Activated T-cell treated with anti-CD3 and anti-CD28 coated beads for 48 hours (primary cell): ENCODE measurements at places on chromosomes 4 and X.

DNA sequence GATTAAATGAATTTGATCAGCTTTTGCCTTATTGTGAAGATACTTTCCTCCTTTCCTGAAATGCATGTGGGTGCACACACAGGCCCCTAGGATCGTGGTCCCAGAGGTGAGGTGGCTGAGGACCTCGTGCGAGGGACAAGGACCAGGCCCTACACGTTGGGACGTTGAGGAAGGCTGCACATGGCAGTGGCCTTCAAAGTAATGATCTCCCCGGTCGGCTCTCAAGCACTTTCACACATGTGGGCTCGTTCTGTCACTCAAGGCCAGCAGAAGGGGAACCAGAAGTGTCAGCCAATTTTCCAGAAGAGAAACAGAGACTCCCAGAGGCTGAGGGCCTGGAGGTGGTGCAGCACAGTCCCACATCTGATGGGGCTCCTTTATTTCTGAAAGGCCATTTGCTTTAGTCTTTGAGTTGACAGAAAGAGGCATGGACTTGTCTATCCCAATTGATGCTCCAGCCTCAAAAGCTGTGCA, 196.8 kb downstream of the AFAP1 start:
- no peak for DNase-seq

DNA sequence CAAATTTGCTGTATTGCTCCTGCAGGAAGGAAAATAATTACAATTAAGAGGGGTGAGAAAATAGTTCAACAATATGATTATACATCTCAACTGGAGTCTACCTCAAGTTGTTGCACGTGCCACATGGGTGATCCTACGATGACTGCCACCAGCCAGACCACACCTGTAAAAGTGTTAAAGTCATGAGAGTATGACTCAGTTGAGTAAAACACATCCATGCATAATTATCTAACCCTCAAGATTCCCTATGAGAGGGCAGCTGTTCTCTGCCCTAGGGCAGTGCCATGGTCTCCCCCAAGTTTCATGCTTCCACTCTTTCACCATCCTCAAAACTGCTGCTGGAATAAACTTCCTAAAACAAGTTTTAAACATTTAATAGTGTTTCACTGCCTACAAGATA, 44.1 kb downstream of the QRFPR start:
- DNase-seq: no peak

- no peak for DNase-seq
Measured at GRCh38 chr4:41323706-41324105, 67.0 kb downstream of the UCHL1 start.

GRCh38 chr4:11931266-11931820, 502.6 kb upstream of the HS3ST1 start:
- DNase-seq: no peak

- no peak for DNase-seq
Measured at GRCh38 chr4:147381749-147382148, 99.1 kb upstream of the EDNRA start.

DNA sequence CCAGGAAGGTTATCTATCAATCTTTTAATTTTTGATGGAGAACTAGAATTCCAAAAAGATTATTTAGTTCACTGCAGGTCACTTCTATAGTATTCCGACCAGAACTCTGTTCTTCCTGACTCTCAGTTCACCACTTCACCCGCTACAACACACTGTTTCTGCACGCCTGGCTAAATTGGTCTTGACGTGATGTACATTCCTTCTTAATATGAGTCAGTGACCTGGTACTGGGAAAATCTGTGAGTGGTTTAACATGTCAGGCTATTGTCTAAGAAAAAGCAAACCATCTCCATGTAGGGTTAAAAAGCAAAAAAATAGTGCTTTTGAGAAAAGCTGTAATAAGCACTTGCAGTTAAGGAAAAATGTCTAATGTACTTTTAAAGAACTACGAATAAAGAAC, 120.4 kb downstream of the NDST3 start:
- DNase-seq: no peak

DNA sequence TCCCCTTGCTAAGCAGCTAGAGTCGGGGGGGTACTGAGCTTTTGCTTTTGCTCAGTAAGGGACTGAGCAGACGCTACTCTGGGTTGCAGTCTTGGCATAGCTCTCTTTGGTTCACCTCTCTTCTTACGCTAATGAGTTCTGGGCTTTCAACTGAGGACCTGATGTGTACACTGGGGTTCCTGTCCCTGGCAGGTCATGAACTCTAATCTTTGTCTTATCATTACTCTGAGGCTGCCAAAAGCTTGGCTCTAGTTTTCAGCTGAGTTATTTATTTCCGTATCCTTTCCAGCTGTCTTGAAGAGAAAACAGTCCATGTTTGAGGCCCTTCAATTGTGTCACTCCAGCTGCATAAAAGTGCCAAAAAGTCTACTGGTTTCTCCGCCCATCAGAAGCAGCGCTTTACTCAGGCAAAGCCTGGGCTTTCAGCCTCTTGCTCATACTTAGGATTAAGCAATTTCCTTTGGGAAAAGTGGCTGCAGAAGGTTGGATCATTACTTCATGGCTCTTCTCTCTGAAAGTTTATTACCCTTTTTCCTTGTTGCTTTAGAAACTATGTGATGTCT, 121.0 kb upstream of the STOX2 start:
- no peak for DNase-seq

DNA sequence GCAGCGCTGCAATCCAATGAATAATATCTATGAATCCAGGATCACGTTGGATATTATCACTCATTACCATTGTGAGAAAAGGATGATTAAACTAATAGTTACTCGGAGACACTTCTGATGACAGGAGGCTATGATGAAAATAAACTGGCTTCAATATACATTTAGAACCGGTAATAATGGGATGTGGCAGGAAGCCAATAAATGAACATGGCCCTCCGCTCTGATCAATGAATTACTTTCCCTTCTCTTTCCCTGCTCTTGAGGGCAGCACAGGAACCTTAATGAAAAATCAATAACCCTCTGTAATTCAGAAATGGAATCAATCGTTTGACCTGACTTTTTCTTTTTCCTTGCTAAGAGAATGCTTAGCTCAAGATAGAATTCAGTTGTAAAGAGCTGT, 103.9 kb upstream of the PAQR3 start:
- no peak for DNase-seq

DNA sequence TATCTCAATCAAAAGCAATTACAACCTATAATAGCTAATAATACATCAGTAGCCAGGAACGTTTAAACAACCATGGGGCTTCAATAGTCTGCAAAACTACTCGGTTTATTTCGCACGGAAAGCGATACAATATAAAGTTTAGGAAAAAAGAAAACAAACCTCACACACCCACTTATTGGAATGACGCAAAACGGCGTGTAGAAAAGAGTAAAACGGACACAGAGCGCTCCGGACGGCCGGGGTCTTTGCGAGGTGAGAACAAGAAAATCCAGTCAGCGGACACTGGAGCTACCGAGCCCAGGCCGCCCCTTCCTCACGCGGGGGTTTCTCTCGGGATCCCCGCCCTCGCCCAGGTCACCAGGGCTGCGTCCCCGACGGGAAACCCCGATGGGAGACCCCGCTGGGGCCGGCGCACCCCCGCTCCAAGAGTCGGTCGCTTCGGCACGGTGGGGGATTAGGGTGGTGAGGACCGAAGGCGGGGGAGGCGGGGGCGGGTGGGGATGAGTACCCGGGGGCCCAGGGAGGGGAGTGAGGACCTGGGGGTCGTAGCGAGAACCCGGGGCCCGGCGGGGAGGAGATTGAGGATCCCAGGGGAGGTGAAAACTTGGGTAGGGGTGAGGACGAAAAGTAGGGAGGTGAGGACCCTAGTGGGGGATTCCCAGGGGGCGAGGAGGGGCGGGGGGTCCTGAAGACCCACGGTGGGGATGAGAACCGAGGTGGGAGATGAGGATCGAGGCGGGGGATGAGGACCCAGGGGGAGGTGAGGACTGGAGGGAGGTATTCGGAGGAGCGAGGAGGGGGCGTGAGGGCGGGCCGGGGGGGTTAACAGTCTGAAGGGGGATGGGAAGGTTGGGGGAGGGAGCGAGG, 737 bp downstream of the NELFA start:
- no peak for DNase-seq
